Osteoblast (primary cell): ENCODE measurements at places on chromosomes 2 and 18. TPM values are rescaled to one million over a fixed set of nuclear protein-coding genes. Genes with fewer than 3 reads are reported as not detected.

The CRACDL gene
- not detected in 2 replicates for total RNA-seq

The RBM43 gene
- 11.6 and 12.1 TPM in 2 replicates for total RNA-seq

The PLEKHM3 gene
- total RNA-seq = 23.3 and 23.5 TPM in 2 replicates

The C18orf54 gene
- total RNA-seq = 1.8 TPM in 2 replicates

The DCDC2C gene
- total RNA-seq = not detected in 2 replicates

The CFC1 gene
- total RNA-seq = not detected in 2 replicates

The RNF152 gene
- 3.3 and 5.0 TPM in 2 replicates for total RNA-seq

The PJVK gene
- total RNA-seq = 2.1 and 2.5 TPM in 2 replicates

The BARD1 gene
- total RNA-seq = 18.5 and 22.7 TPM in 2 replicates

The SMIM21 gene
- total RNA-seq = not detected in 2 replicates

The UGT1A1 gene
- total RNA-seq = not detected in 2 replicates

The SCYGR3 gene
- not detected in 2 replicates for total RNA-seq

The MAP3K20 gene
- 55.7 and 56.1 TPM in 2 replicates for total RNA-seq

The DNAJC27 gene
- total RNA-seq = 7.7 and 8.7 TPM in 2 replicates

The STEAP3 gene
- total RNA-seq = 27.4 and 40.9 TPM in 2 replicates

The PCBP1 gene
- 55.7 and 70.7 TPM in 2 replicates for total RNA-seq

The TYMS gene
- total RNA-seq = 4.7 and 5.3 TPM in 2 replicates

The NTSR2 gene
- total RNA-seq = not detected in 2 replicates

The MYO3B gene
- total RNA-seq = 0.29 and 0.36 TPM in 2 replicates

The PLGLB2 gene
- total RNA-seq = 2.5 and 3.2 TPM in 2 replicates

The PAX3 gene
- under 0.01 TPM in 1 of 2 replicates, not detected in the other for total RNA-seq

The ESPNL gene
- 1.8 and 9.8 TPM in 2 replicates for total RNA-seq

The PLEK gene
- 0.36 TPM in 1 of 2 replicates, not detected in the other for total RNA-seq

The CCDC74B gene
- total RNA-seq = 5.4 and 10.9 TPM in 2 replicates

The NT5C1B gene
- not detected in 2 replicates for total RNA-seq

The UGT1A3 gene
- total RNA-seq = not detected in 2 replicates

The SERPINB11 gene
- not detected in 2 replicates for total RNA-seq

The IFIH1 gene
- total RNA-seq = 7.2 and 9.1 TPM in 2 replicates
